ENCODE measurements at places on chromosomes 5 and 9.

DNA sequence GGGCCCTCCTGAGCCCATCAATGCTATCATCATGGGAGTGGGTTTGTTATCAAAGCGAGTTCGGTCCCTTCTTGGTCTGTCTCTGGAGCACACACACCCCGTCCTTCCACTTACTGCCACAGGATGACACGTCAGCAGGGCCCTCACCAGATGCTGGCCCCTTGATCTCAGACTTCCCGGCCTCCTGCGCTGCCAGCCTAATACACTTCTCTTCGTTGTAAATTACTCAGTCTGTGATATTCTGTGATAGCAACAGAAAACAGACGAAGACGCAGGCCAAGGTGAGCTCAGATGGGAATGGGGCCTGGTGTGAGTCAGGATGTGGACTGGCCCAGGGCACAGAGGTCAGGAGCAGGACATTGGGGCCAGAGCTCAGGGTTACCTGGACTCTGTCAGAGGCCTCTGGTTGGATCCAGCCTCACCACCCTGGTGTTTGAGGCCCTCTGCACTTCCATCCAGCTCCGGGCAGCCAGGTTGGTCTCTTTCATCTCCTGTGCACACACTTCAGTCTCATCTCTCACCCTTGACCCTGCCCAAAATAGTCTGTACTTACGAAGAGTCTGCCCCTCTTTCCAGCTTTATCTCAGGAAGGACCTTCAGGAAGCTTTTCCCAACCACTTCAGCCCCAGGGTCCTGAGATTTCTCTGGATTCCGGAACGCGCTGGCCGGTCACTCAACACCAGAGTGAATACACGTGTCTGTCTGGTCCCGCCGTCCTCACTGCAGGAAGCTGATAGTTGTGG lies 26.0 kb upstream of the CNOT6 start:
- ATAC-seq: no peak

DNA sequence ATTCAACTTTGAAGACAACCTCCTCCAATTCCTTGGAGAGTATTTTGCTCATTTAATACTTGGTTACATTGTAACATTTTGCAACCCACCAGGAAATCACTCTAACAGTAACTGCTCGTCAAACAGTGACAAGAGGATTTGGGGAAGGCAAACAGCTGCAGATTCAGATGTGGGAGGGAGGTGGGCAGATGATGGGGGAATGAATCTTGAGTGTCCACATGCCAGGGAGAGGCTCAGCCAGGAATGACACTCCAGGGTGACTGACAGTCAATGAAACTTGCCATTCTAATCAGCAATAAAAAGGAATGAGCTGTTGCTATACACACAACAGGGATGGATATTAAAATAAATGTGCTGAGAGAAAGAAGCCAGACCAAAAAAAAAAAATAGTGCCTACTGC lies 97.7 kb upstream of the ANKRD55 start:
- ATAC-seq: no peak

GRCh38 chr9:120438111-120438510 lies 141.9 kb downstream of the CDK5RAP2 start:
- ATAC-seq: no peak

DNA sequence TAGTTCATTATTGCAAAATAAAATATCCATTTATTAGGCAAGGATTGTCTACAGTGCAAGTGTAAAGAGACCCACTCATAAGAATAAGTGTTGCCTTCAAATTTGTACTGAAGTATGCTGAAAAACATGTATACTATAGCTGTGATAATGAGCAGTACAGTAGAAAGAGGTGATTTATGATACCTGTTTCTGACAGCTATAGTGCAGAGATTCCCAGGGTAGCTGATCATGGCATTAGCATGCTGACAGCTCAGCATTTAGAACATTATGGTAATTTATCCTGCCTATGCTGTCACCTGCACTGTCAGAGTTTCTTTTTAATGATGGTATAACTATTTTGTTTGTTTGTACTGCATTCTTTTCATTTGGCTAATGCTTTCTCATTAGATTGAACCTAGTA lies 177.6 kb upstream of the TLX3 start:
- ATAC-seq: no peak

DNA sequence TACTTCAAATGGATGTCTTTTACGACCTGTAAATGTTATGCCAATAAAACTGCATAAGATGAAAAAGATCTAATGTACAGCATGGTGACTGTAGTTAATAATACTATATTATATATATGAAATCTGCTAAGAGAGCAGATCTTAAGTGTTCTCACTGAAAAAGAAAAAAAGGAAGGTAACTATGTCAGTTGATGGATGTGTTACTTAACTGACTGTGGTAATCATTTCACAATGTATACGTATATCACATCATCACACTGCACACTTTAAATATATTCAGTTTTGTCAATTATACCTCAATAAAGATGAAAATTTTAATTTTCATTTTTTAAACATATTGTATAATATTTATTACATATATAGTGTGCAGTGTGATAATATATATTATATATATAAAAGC lies 31.9 kb downstream of the THBS4 start:
- no peak for ATAC-seq

- ATAC-seq: no peak
These were observed 231.5 kb downstream of the SH3GL2 start for GRCh38 chr9:17810317-17810716.

GRCh38 chr5:171340491-171340890 lies 31.4 kb downstream of the TLX3 start:
- ATAC-seq: no peak

- ATAC-seq: no peak
These were observed 15.7 kb downstream of the DAB2 start for GRCh38 chr5:39409033-39409432.

GRCh38 chr9:136622538-136622948 lies 40.2 kb upstream of the EGFL7 start:
- no peak for ATAC-seq

DNA sequence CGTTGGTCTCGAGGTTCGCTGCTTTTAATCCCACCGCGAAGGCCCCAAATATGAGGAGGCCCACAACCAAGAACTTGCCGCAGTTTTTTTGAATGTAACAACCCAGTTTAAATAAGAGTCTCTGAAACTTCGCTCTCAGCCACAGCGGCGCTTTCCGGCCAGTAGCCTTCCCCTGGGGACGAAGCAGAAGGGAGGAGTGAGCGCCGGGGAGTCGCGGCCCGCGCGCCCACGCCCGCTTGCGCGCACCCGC lies 10.4 kb downstream of the PTCH1 start:
- ATAC-seq: 0 out of 3 replicates have a peak, but pooled peaks have one; percentile 3

- ATAC-seq: no peak
These were observed 4.6 kb downstream of the TGFBR1 start for GRCh38 chr9:99109522-99109921.

GRCh38 chr9:35350827-35351549 lies 138.9 kb upstream of the RUSC2 start:
- ATAC-seq: no peak

DNA sequence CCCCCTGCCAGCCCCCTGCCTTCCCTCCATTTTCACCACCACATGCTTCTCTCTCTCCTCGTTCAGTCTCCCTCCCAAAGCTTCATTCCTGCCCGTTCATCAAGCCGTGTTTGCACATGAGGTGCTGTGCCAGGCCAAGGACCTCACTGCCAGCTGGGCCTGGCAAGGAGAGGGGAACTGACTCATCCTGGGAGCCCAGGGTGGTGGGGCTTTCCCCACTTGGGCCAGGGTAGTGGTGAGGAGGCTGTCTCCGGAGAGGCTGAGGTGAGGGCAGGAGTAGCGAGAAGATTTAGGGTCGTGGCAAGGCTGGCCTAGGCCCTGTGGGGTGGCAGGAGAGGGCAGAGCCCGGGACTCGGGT lies 30.4 kb upstream of the NOTCH1 start:
- ATAC-seq: peak; percentile 66

DNA sequence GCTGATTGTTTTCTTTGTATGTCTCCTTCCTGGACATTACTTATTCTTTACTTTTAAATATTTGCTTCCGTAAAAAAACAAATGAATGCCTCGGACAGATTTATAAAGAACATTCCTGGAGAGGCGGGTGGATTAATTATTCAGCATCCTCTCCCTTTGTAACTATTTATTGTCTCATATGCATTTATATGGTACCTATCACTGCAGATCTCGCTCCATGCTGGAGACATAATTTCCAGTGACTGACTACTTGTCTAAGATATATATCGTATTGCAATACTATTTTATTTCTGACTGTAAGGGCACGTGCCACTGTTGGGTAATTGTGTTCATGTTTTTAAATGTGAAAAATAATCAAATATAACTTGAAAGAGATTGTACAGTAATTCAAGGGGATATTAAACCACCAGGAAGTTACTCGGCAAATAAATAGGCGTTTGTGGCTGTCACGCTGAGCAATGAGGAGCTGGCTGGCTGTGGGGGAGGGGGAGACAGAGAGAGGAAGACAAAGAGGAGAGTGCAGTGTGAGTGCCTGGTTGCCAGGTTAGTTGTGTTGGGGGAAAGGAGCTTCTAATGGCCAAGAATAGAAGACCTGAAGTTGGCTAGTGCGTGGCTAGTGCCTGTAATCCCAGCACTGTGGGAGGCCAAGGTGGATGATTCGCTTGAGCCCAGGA lies 131.8 kb upstream of the GABRP start:
- no peak for ATAC-seq

DNA sequence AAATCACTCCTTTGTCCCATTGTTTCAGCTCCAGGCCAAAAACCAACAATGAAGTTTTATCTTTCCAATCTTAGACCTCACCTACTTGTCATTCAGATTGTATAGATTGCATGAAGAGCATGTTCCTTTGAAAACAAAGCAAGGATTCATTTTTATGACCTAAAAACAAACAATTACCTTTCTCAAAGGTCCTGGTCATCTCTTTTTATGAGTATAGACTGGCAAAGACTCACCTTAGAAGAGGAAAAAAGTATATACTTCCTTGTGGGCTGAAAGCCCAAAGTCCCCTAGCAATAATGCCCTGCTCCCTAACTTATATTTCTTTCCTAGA lies 28.4 kb upstream of the TLE1 start:
- ATAC-seq: no peak

- no peak for ATAC-seq
These were observed 5.1 kb downstream of the ARL14EPL start for GRCh38 chr5:116037236-116037822.

GRCh38 chr5:148934895-148935400 lies 108.5 kb downstream of the ADRB2 start:
- ATAC-seq: no peak

GRCh38 chr9:124121725-124122124 lies 110.2 kb downstream of the LHX2 start:
- no peak for ATAC-seq

DNA sequence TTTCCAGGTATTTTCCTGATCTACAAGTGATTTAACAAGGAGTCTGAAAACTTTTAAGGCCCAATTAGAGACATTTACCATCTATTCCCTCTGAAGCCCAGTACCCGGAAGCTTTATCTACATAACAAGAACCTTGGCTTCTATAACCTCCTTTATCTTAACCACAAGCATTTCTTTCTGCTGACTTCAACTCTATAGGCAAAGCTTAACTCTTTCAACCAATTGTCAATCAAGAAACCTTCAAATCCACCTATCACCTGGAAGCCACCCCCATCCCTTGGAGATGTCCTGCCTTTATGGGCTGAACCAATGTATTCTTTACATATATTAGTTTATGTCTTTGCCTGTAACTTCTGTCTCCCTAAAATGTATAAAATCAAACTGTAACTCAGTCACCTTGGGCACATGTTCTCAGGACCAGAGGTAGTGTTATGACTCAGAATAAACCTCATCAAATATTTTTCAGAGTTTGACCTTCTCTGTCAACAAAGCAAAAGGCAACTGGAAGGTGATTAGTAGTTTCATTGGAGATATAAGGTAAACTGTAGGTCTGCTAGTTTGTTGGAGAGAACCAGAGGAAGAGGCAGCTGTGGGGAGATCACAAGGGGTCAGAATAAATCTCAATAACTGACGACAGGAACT lies 13.0 kb upstream of the RIMOC1 start:
- no peak for ATAC-seq

- ATAC-seq: no peak
These were observed 154.4 kb upstream of the COX7C start for GRCh38 chr5:86463339-86463738.

- no peak for ATAC-seq
These were observed 285.1 kb downstream of the MAT2B start for GRCh38 chr5:163790497-163790896.

Measured in SK-N-SH treated with all-trans-retinoic acid at 6 μM for 48 hours (cell line).